ENCODE measurements at places on chromosomes 1 and 21.
A peak's percentile ranks its signal among the peaks of the same experiment; 100 is the strongest.

GRCh38 chr21:15095326-15095725 is 30.5 kb upstream of the NRIP1 start:
- no peak for DNase-seq

DNA sequence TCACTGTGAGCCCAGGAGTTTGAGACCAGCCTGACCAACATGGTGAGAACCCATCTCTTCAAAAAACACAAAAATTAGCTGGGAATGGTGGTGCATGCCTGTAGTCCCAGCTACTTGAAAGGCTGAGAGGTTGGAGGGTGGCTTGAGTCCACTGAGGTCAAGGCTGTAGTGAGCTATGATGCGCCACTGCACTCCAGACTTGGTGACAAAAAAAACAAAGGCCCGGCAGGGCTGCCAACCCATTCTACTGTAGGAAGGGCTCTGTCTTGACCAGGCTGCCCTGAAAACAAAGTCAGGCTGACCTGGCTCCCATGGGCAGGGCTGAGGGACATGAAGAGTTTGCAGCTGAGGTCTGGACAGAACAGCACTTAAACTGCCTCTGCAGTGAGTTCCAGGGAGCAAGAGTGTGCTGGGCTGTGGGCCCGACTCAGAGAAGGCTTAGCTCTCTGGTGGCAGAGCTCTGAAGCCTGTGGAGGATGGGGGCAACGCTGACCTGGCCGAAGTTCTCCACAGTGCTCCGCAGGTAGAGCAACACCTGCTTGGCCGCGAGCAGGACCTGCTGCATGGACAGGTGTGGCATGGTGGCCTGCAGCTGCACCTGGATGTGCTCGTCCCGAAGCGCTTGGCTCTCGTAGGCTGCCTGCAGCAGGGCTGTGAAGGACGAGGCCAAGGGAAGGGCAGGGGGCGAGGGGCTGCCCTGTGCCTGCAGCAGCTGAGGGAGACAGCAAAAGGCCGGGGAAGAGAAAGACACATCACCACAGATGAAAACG is 42.4 kb downstream of the URB1 start:
- no peak for DNase-seq

GRCh38 chr1:41830726-41831125 is 88.0 kb downstream of the HIVEP3 start:
- no peak for DNase-seq

- no peak for DNase-seq
These were observed 517.5 kb downstream of the ADGRL2 start for GRCh38 chr1:82318265-82318664.

GRCh38 chr1:230503726-230504125 is 77.6 kb upstream of the PGBD5 start:
- no peak for DNase-seq

- no peak for DNase-seq
These were observed 20.0 kb upstream of the CD101 start for GRCh38 chr1:116981521-116982037.

DNA sequence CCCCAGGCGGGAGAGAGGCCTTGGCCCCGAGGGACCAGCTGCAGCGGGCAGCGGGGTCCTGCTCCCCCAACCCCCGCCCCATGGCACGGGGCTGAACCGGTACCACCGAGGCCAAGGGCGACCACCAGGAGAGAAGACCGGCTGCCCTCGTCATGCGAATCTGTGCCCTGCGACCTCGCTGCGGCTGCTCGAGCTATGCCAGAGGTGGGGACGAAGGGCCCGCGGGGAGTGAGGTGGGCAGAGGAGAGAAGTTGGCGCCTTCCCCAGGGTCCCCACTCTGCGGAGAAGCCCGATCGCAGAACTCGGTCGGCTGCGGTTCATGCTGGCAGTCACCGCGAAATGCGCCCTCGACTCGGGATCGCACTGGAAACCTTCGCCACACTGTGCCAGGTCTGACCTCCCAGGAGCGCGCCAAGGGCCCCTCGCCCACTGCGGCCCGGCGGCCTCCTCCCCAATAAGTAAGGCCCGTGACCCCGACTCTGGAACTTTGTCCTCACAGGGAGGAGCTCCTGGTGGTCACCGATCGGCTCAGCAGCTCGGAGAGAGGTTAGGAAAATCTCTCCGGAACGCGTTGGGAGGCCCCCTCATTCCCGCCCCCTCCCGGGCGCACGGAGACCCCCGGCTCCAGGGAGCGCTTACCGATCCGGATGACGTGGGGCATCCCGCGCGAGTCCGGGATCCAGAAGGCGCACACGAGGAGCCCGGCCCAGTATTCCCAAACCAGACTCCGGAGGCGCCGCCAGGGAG is 787 bp downstream of the GRIK3 start:
- DNase-seq: peak; percentile 50

DNA sequence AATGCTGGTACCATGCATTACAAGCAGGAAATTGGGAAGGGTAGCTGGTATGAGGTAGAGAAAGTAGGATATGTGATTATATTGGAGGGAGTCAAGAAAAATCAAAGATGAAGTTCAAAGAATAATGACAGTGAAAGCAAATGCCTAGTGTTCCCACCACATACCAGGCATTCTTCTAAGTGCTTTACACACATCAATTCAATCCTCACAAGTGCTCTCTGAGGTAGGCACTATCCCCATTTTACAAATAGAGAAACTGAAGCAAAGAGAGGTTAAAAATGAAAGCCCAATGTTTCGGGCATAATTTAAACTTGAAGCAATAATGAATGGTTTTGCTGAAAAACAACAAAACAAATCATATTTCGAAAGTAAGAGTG is 40.1 kb upstream of the MCOLN3 start:
- no peak for DNase-seq

GRCh38 chr1:8374812-8375211 is 56.9 kb downstream of the SLC45A1 start:
- no peak for DNase-seq

GRCh38 chr1:112877750-112878149 is 78.2 kb downstream of the SLC16A1 start:
- DNase-seq: no peak

DNA sequence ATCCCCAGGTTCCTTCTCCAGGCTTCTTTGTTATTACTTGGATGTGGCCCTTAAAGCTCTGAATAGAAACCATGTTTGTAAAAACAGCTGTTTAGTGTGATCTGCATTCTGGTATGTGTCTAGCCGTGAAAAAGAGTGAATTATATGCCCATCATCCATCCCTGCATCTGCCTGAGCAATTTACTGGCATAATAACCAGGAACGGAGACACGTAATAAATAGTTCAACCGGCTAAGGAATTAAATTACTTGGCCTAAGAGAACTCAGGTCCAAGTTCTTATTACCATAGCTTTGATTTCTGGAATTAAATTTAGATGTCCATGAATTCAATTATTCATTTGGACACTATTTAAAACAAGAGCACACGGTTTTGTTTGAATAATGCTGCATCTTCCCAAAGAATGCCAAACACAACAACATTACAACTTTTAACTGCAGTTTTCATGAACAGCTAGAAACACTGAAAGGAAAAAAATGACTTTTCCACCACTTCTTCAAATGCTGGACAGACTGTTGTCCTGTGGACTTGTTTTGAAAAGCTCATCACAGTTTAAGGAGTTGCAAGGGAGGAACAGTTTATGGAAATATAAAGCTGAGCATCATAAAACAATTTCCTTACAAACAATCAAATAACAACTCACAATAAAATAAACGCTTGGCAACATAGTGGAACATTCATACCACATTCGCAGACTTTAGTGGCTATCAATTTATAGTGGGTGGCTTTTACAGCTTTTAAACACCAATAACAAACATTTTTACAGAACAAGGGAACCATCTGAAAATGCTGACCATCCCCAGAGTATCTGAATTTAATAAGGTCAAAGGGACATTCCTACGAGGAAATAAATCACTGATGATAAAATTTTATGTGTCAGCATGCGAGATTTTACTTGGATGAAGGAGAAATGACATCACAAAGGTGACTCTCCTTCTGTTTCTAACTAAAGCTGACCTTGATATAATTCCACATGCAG is 144.7 kb downstream of the APP start:
- no peak for DNase-seq

DNA sequence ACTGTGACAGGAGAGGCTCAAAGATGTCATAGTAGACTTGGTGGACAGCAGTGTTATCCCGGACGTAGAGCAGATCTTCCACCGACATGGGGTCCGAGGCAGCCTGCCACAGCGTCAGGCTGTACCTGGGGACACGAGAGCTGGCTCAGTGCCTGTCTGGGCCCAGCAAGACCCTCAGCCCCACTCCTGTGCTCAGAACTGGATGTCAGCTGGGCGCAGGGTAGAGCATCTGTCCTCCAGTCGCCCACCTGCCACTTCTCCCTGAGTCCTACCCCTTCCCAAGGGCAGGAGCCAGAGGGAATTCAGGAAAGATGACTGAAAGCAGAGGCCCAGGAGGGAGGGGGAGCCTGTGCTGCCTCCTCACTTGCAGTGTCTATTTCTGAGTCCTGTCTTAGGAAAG is 11.7 kb downstream of the FAM151A start:
- no peak for DNase-seq

GRCh38 chr21:44487831-44488230 is 32.5 kb downstream of the LRRC3 start:
- no peak for DNase-seq

GRCh38 chr1:176897350-176898236 is 266.9 kb downstream of the ASTN1 start:
- DNase-seq: peak; percentile 84

DNA sequence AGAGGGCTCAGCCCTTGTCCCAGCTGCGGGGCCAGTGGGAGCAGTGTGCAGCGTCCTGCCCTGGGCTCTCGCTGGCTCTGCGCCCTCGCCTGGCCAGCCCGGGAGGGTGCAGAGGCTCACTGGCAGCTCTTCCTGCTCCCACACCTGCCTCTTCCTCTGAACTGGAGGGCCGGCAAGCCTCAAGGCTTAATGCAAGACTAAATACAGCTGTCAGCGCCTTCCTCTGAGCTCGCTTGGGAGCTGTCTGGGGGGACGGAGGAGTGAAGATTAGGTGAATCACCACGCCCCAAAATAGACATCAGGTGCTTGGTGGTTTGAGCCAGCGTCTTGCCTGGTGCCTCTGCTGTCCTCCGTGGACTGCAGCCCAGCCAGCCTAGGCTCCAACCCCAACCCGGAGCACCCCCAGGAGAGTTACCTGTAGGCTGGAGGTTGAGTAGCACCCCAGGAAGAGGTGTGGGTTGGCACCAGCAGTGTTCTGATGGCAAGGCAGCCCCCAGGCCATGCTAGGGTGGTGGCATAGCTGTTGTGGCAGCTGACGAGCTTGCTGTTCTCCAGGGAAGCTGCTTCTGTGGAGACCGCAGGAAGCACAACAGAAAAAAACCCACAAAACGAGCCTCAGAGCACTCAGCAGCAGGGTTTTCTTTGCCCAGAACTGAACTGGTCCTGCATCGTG is 36.9 kb downstream of the UMODL1 start:
- peak; percentile 59 for DNase-seq

- no peak for DNase-seq
These were observed 47.6 kb downstream of the ST3GAL3 start for GRCh38 chr1:43754892-43755291.

GRCh38 chr1:61056196-61056572 is 26.2 kb upstream of the NFIA start:
- DNase-seq: no peak

- peak; percentile 99 for DNase-seq
These were observed 54.1 kb downstream of the KCNJ15 start for GRCh38 chr21:38310646-38311485.

DNA sequence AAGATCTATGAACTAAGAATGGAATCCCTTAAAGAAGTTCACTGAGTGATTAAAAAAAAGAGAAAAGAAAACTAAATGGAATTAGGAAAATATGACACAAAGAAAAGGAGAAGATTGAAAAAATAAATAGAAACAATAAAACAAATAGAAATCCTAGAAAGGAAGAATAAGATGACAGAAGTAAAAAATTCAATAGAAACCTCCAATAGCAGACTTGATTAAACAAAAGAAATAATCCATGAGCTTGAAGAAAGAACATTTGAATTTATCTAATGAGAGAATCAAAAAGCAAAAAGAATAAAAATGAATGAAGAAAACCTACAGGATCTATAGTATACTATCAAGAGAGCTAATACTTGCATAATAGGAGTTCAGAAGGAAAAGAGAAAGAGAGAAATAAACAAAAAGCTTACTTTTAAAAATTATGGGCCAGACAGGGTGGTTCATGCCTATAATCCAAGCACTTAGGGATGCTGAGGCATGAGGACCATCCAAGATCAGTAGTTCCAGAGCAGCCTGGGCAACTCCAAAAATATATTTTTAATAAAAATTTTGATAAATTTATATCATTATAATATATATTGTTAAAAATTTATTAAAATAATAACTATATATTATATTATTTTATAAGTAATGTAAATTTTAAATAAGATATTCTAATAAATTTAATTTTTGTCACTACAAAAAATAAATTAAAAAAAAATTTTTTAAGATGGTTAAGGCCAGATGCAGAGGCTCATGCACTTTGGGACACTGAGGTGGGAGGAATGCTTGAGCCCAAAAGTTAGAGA is 9.4 kb upstream of the VN1R5 start:
- DNase-seq: no peak

DNA sequence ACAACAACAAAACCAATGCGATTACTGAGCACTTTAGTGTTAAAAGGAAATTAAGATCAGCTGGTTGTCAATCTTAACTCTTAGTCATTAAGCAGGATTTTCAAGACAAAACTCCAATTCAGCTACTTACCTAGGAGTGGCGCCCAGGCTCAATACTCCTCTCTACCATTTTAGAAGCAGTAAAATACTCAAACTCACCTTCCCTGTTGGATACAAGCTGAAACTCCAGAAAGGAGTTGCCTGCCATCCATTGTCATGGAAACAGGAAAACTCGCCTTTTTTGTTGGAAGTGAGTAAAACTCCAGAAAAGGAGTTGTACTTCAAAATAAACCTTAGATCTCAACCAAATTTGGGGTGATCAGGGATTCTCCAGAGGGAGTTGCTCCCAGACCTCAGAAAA is 127.0 kb upstream of the F3 start:
- DNase-seq: no peak

- no peak for DNase-seq
These were observed 9.6 kb downstream of the PM20D1 start for GRCh38 chr1:205840146-205840923.

DNA sequence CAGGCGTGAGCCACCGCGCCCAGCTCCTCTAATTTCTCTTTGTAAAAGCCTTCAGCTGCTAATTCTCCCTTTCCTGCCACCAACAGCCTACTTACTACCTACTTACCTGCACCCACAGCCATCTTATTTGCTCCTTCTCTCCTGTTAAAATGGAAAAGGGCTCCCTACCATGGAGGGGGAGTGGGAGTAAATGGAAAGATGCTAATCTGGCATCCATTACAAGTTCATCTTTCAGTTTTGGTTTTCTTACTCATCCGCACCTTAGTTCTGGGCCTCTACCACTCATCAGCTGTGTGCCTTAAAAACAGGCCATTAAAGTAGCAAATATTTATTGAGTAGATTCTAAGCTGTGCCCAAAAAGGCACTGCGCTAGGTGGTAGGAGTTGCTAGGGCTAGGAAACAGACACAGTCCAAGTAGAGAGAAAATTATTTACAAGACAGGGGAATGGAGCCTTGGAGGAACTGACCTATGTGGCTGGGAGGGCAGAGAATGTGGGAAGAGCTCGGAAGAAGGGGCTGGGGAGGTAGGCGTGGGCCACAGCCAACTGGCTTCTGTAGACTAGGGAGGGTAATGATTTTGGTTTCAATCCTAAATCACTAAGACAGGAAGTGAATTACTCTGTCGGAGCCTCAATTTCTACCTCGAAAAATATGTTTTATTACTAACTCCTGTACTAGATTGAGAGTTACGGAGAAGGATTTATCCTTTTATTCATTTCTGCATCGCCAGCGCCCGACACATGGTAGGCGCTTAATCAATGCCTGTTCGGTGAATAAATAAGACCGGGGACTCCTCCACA is 685 bp upstream of the DDI2 start:
- DNase-seq: no peak

Measured in NCI-H1092 treated with DMSO at 0.1 percent for 48 hours (cell line).